ENCODE measurements at places on chromosomes 1 and 21.

- DNase-seq, result no peak
These were observed 141.2 kb upstream of the ST6GALNAC5 start for GRCh38 chr1:76725864-76726619.

DNA sequence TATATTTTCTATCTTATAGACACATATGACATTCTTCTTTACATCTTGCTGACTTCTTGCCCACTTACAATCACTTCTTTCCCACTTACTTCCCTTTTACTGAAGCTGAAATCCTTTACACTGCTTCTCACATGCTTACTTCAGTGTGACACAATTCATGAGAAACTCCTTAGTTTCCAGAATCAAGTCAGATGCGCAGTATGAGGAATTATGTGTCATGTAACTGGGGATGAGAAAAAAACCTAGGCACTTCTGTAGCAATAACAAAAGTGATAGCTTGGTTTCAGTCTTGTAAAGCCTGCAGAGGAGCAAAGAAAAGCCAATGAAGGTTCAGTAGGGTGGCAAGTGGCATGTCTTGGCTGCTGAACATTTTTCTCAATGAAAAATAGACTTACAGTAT lies 566.2 kb upstream of the RGS18 start:
- no peak for DNase-seq

- no peak for DNase-seq
These were observed 86.2 kb downstream of the ATG4C start for GRCh38 chr1:62870148-62870547.

DNA sequence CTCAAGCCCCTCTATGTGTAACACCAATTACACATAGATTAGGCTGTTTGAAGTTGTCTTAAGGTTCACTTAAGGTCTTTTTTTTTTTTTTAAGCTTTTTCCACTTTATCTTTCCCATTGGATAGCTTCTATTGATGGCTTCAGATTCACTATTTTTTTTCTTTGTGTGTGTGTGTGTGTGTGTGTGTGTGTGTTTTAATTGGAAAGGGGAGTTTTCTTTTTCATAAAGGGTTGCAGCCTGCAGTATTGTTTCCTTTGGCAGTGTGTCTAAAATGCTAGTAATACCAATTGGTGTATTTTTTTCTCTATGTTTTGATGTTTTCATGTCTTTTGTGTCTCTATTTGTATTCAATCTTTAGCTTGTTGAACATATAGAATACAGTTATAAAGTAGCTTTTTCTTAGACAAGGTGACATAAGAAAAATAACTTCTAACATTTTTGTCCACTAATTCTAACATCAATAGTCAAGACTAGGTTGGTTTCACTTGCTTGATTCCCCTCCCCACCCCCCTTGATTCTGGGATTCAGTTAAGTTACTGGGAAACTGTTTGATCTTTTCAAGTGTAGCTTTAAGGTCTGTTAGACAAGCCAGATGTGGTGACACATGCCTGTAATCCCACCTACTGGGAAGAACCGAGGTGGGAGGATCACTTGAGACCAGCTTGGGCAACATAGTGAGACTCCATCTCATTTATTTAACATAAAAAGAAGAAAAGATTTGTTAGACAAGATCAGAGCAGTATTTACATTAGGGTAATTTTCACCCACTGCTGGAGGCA lies 21.4 kb downstream of the PRRC2C start:
- DNase-seq, result no peak
